ENCODE measurements at places on chromosomes 5 and 9. TPM values are rescaled to one million over a fixed set of nuclear protein-coding genes. Genes with fewer than 3 reads are reported as not detected.

GRCh38 chr5:616484-617039, 4.4 kb downstream of the CEP72 start:
- peak; percentile 20 for DNase-seq

DNA sequence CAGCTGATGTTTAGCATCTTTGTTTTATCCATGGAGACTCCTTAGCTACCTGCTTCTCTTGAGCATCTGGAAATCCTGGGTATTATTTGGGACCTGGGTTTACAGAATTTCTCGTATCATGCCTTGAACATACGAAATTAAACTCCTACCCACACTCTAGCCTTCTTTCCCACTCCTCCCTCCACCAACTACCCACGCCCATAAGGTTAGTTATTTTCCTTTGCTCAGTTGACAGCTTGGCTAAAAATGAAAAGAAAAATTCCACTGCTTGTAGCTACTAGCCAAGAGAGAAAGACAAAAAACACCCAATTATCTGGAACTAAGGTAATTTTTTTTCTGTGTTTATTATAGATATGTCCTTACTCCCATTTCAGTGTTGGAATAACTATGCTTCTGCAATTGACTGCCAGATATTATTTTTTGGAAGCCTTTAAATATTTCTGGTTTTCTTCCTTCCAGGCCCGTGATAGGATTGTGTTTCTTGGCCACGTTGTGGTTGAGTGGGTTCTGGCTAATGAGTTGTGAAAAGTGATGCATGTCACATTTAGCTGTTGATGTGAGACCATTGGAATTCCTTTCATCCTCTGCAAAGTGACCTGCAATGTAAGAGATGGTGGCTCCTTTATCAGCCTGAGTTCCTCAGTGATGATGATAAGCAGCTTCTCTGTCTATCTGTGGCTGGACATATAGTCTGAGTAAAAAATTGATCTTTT, 308.1 kb downstream of the LRRC70 start:
- DNase-seq = no peak

- peak; percentile 79 for DNase-seq
These were observed 42.4 kb downstream of the FYB1 start for GRCh38 chr5:39176759-39177630.

DNA sequence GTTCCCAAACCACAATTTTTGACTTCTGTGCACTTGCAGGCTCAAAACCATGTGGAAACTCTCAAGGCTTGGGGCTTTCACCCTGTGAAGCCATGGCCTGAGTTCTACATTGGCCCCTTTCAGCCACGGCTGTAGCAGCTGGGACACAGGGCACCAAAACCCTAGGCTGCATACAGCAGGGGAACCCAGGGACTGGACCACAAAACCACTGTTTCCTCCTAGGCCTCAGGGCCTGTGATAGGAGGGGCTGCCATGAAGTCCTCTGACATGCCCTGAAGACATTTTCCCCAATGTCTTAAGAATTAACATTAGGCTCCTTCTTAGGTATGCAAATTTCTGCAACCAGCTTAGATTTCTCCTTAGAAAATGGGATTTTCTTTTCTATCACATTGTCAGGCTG, 312.1 kb upstream of the TUSC1 start:
- no peak for DNase-seq

DNA sequence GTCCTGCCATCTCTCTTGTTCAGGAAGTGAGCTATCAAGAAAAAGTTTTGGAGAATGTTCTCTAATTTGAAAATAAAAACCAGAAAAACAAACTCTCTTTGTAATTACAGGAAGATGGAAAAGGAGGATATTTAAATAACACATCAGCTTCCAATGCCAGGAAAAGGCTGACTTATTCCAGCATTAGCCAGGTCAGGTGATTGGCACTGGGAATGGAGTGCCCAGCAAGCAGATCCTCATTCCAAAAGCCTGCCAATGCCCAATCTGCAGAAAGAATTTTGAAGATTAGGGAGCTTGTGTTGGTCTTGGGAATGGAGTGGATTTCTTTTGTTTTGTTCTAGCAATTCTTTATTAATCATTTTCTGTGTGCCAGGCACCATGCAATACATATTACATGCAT, 196.6 kb downstream of the SNCAIP start:
- DNase-seq = no peak

Gene RLN1
- total RNA-seq = 1.3 TPM

All from activated CD8-positive, alpha-beta T cell treated with anti-CD3 and anti-CD28 coated beads for 36 hours (primary cell).